Chondrocyte (in vitro differentiated cells): ENCODE measurements at places on chromosomes 13 and 19.

- DNase-seq = no peak
Observed at GRCh38 chr13:110685305-110686020, 20.5 kb downstream of the CARS2 start.

- no peak for DNase-seq
Observed at GRCh38 chr13:31747291-31747690, 8.0 kb downstream of the RXFP2 start.

DNA sequence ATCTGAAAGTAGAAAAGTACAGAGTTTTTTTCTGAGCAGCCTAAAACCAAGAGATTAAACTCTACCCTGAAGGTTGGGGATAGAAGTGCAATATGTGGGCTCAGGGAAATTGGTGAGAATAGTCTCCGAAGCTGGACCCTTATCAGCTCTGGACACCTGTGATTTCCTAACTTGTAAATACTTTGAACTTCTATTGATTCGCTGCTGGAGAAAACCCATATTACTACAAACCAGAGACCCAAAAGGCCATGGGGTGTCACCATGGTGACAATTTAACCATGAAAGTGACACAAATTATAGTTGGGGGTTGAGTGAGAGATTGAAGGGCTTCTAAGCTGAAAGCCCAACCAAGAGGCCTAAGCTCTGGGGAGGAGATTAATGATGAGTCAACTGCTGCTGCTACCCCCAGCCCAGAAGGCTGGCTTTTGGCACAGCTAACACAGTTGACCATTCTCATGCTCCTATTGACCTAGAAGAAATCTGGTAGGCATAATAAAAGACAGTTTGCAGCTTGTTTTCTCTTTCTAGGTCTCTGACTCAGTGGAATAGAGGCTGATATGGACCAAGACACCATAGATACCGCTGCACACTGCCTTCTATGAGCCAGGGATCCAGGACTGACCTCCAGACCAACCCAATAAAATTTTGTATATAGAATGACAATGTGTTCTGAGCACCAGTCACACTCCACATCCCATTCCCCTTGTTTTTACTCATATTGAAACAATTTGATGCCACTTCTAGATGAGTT lies 131.9 kb upstream of the FNDC3A start:
- DNase-seq = no peak

- DNase-seq = no peak
Observed at GRCh38 chr13:94557684-94558235, 38.2 kb downstream of the TGDS start.

DNA sequence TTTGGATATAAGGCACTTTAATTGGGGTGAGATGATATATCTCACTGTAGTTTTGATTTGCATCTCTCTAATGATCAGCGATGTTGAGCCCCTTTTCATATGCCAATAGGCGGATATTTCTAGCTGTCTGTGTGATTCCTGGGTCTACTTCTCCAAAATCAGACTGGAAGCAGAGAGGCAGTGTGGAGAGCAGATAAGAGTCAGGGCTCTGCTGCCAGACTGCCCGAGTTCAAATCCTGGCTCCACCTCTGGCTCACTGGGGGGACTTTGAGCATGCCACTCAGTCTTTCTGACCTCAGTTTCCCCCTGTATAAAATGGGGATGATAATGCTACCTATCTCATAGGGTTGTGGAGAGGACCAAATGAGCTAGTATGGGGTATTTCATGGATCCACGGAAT lies 24.0 kb upstream of the ACP7 start:
- DNase-seq = no peak

DNA sequence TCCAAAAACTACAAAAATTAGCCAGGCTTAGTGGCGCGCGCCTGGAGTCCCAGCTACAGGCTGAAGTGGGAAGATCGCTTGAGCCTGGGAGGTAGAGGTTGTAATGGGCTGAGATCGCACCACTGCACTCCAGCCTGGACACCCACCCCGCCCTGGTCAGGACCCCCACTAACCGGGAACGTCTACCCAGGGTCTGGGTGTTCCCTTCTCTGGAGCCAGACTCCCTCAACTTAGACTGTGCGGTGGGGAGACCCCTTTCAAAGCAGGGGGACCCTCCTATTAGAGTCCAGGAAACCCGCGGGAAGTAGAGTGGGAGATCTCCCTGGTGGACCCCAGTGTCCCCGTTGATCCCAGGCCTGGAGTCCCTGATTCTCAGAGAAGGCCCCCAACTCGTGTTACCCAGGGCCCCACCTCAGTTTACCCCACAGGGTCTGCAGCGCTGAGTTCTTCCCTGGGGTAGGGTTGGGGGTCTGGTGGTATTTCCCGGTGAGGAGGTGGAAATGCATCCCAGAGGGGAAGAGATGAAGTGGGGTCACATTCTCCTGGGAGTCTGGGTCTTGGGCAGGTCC lies 6.1 kb upstream of the ARRDC2 start:
- DNase-seq = no peak

DNA sequence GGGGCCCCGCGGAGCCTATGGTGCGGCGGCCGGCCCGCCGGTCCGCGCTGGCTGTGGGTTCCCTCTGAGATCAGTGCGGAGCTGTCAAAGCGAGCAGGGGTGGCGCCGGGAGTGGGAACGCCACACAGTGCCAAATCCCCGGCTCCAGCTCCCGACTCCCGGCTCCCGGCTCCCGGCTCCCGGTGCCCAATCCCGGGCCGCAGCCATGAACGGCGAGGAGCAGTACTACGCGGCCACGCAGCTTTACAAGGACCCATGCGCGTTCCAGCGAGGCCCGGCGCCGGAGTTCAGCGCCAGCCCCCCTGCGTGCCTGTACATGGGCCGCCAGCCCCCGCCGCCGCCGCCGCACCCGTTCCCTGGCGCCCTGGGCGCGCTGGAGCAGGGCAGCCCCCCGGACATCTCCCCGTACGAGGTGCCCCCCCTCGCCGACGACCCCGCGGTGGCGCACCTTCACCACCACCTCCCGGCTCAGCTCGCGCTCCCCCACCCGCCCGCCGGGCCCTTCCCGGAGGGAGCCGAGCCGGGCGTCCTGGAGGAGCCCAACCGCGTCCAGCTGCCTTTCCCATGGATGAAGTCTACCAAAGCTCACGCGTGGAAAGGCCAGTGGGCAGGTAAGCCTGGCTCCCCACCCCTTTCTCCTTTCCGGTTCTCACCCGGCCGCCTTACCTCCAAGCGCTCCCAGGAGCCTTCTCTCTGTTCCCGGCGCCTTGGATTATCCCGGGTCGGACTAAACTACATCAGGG lies at the start of gene PDX1:
PDX1 (plus strand) TSS at position 67 of the 743 bp plus-strand sequence; CDS start at position 206, 139 bp downstream.
- DNase-seq = no peak

GRCh38 chr19:49222011-49222410 lies 64.4 kb downstream of the TRPM4 start:
- DNase-seq = no peak

GRCh38 chr19:34316741-34317301 lies 48.2 kb upstream of the GPI start:
- DNase-seq = no peak

GRCh38 chr13:27424246-27425157 lies at the start of gene GTF3A:
TSS of gene GTF3A (plus strand) at chr13:27424619.
- DNase-seq = no peak

DNA sequence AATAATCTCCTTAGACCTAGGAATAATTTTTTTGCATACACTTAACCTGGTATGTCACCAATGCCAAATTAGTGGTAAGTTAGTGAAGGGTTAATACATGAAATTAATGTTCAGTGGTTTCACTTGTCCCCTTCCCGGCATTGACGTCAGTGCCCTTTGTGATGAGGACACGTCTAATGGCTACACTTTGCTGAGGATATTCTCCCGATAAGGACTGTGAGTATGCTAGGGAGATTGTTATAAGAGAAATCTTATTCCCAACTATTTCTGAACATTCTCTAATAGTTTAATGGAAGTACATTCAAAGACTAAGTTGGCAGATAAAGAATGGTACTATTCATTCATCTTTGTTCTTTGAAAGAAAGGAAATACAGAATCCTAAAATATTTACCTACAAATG lies 102.4 kb downstream of the TNFRSF19 start:
- DNase-seq = no peak

DNA sequence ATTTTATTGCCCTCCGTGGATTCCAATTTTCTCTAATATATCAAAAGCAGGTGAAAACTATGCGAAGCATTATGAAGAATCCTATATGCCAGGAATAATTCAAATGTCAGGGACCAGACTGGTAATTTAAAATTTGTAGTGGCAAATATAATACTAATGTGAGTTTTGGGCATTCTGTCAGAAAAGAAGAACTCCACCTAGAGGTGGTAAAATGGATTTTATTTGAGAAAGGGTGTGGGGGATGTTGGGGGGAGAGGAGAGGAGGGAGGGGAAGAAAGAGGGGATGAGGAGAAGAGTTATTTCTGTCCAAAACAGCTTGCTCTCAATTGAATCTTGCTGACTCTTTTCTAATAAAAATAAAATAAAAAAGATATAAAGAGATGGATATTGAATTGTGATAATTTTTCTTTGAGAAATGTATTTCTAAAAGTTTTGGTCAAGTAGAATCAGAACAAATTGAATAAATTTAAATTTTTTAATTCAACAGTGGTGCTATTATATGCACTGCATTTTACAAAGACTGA lies 929.3 kb upstream of the SLITRK5 start:
- DNase-seq = no peak
